ENCODE measurements at places on chromosomes 1 and 21.

GRCh38 chr1:10530281-10530740, 55.6 kb downstream of the PEX14 start:
- no peak for DNase-seq

DNA sequence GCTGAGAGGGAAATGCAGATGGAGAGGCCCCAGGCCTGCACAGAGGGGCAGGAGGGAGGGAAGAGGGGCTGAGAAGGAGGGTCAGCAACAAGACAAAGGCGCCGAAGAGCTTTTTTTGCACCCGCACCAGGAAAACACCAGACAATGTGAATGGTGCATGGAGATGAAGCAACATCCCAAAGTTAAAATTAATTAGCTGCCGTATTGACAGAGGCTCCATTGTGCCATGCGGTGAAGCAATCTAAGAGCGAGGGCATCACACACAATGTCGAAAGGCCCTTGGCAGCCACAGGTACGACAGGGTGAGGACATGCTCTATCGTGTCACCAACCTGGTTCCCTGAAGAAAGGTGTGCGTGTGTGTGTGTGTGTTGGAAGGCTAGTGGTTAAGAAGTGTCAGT, 41.2 kb downstream of the SSBP3 start:
- no peak for DNase-seq

DNA sequence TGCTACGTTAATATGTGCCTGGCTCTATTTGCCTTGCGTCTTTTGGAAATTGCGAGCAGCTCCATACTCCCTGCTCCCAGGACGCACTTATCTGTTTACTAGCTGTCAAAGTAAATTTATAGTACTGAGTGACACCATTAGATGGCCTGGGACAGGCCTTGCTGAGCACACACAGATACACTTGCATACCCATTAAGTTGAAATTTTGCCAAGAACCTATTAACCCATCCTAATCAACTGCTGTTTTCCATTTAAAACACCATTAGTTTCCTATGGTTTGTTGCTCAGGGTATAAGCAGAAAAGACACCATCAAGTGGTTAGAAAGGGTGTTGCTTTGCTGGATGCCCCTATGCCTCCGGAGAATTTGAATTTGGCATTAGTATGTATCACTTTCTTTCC, 187.3 kb downstream of the SLC44A5 start:
- DNase-seq, result no peak

DNA sequence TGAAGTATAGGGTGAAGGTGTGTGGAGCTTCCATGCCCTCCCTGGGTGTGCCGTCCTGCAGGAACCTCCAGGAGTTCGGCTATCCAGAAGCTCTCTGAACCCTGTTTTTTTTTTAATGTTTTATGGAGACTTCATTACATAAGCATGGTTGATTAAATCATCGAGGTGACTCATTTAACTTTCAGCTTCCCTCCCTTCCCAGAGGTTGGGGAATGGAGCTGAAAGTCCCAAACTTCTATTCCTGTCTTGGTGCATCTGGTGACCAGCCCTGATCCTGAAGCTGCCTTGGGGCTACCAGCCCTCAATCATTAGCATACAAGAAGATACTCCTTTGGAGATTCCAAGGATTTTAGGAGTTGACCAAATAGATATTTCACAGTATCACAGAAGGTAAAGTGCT, 9.5 kb downstream of the RRP15 start:
- no peak for DNase-seq

DNA sequence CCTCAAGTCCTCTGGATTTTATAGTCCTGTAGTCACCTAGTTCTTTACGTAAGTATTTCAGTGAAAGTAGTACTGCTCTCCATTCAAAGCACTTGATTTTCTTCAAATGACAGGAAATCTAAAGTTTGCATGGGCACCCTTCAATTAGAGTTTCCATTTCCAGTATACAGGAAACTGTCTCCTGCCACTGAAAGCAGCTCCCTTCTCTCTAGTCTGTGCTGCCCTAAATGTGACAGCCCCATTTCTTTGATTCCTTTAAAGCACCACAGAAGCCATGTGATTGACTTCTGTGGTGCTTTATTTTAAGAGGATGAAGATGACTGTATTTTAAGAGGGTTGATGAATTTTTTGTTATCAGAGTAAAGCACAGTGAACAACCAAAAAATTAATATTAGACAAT, 226.1 kb downstream of the DNAH14 start:
- DNase-seq, result no peak

- DNase-seq, result no peak
These were observed 1.5 kb downstream of the LIX1L start for GRCh38 chr1:145956361-145956760.

GRCh38 chr21:42079939-42080787, 9.0 kb downstream of the UMODL1 start:
- DNase-seq, result no peak

DNA sequence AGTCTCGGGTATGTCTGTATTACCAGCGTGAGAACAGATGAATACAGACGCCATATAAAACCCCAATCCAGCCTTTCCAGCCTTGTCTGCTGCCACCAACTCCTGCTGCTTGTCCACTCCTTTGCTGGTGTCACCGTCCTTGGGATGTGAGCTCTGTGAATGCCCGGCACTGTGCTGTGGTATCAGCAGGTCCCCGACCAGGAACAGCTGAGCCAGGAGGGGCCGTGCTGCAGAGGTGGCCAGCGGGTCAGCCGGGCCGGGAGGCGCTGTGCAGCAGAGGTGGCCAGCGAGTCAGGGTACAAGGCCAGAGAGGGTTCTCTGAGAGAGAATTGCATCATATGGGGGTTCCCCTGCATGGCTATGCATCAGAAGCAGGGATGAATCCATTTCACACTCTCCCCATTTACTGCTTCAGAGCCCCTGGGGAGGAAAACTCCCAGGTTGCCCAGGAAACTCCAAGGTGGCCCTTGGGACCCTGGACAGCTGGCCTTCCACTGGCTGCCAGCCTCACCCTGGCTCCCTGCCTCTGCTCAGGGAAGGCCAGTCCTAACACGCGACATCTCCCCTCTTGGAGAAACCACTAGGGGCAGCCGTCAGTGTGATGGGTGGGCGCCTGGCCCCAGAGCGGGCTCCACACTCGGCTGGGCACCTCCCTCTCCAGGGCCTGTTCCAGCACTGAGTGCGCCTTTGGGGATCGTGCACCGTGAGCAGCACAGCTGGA, 122.4 kb upstream of the COL6A1 start:
- no peak for DNase-seq

- DNase-seq, result no peak
These were observed 19.2 kb upstream of the DEPDC1 start for GRCh38 chr1:68516066-68516465.

DNA sequence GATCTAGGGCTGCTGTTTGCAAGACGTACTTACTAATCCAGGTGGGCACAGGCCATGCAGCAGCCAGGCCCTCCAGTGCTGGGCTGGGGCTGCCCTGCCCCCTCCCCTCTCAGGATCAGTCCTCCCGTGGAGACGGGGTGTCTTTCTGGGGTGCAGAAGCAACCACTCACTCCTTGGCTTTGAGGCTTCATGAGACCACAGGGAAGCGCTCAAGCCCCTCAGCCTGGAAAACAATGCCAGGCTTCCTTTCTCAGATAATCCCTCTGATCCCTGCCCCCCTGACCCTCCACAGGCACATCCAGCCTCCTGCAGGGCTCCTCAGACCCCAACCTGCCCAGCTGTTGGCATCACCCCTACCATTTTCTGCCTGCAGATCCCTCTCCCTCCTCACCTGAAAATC, 13.9 kb upstream of the C2CD2 start:
- DNase-seq, result no peak

- no peak for DNase-seq
These were observed 52.7 kb upstream of the VAV3 start for GRCh38 chr1:108017698-108018097.

GRCh38 chr21:36973986-36974850, 7.7 kb upstream of the HLCS start:
- no peak for DNase-seq

GRCh38 chr21:16022921-16023320, 293.1 kb downstream of the USP25 start:
- no peak for DNase-seq

- peak; percentile 73 for DNase-seq
These were observed 165.8 kb upstream of the C1orf105 start for GRCh38 chr1:172254521-172255222.

GRCh38 chr1:116722016-116722838, 32.0 kb upstream of the CD2 start:
- DNase-seq, result no peak

DNA sequence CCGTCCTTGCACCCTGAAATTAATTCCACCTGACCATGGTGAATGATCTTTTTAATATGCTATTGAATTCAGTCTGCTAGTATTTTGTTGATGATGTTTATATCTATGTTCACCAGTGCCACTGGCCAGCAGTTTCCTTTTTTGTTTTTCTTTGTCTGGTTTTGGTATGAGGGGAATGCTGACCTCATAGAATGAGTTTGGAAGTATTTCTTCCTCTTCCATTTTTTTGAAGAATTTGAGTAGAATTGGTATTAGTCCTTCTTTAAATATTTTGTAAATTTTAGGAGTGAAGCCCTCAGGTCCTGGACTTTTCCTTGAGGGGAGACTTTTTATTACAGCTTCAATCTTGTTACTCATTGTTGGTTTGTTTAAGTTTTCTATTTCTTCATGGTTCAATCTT, 231.6 kb downstream of the MRPL39 start:
- DNase-seq, result no peak

DNA sequence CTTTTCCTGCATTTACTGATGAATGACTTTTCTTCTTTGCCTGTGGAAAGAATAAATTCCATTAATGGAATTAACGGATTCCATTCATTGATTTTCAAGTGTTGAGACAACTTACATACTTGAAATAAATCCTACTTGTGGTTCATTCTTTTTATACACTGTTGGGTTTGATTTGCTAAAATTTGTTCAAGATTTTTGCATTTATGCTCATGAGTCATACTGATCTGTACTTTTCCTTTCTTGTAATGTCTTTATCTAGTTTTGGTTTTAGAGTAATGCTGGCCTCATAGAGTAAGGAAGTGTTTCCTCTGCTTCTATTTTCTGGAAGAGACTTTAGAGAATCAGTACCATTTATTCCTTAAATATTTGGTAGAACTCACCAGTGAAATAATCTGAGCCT, 14.4 kb downstream of the UROD start:
- DNase-seq, result no peak

- DNase-seq, result no peak
These were observed 5.4 kb downstream of the GPA33 start for GRCh38 chr1:167084757-167085156.

DNA sequence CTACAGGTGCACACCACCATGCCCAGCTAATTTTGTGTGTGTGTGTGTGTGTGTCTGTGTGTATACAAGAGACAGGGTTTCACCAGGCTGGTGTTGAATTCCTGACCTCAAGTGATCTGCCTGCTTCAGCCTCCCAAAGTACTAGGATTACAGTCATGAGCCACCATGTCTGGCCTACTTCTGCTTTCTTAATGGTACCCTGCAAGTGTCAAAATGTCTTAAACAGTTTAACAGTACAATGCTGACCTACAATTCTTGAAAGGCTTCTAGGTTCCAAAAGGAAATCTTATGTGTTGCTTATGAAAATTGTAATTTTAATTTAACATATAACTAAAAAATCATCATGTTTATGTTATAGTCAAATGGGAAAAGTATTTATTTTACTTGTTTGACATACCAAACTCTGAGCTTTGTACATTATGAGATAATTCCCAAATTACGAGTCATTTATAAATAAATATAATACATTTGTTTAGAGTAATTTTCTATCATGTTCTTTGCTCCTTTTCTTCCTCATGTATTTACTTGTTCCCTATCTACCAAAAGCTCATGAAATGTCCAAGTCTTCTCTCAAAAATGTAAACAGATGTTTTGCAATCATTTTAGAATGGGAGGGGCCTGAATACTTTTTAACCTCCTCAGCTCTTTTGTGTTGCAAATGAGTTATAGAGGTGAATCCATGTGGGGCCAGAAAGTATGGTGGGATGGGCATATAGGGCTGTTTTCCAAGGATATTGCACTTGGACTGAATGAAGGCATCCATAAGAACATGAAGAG, 8.4 kb upstream of the VCAM1 start:
- DNase-seq, result no peak

- no peak for DNase-seq
These were observed 79.2 kb downstream of the UBIAD1 start for GRCh38 chr1:11352058-11352715.

- no peak for DNase-seq
These were observed 47.4 kb downstream of the OLIG1 start for GRCh38 chr21:33117101-33117888.

DNA sequence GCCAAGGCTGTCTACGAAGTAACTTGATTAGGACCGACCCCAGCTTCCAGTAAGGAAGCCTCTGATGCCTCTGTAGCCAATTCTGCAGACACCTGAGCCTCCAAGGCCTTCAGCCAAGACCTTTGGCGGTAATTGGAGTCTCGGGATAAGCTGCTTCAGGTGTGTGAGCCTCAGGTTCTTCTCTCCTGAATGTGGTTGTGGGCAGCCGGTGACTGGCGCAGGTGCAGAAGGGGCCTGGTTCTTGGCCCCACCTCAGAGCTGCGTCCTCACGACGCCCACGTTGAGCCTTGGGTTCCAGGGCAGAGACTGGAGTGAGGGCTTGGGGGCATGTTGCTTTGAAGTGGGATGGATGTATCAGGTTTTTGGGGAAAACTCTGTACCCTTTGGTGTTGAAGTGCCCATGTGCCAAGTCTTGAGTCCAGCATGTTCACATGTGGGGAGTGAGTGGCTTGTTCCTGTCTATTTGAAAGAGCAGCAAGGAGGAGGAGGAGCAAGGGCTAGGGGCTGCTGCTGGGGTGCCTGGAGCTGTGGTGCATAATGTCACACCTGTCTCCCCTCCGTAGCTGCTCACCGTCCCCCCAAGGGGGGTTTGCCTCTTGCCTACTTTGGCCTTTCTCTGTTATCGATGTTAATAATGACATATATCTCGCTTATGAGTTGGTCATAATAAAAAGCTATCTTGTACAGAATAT, 1.4 kb downstream of the PSEN2 start:
- no peak for DNase-seq

DNA sequence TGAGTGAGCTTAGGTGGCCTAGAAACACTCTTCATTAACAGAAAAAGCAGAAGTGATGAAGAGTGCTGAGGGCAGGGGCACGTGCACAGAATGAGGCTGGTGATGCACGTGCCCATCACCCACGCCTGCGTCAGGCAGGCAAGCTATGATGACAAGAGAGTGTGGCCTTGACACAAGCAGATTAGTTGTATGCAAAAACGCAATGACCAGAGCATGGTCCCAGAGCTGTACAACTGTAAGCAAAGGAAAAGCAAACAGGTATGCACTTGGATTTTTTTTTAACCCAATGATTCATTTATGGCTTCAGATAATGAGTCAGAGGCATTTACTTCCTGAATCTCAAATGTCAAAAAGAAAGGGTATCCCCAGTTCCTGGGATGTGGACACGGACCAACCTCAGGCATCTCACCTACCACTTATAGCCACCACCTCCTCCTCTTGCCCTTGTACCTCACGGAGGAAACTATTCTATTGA, 9.1 kb upstream of the TMEM61 start:
- no peak for DNase-seq
